ENCODE measurements at places on chromosomes 3 and 15.

GRCh38 chr3:126737527-126737926 is 33.5 kb downstream of the CHCHD6 start:
- DNase-seq, result no peak

- DNase-seq, result no peak
These were observed 1.0 kb downstream of the USF3 start for GRCh38 chr3:113695431-113695785.

- DNase-seq, result no peak
These were observed 96.1 kb upstream of the CHD2 start for GRCh38 chr15:92803852-92804609.

- no peak for DNase-seq
These were observed 17.1 kb downstream of the ARHGAP31 start for GRCh38 chr3:119311081-119311925.

GRCh38 chr3:62724503-62724902 is 150.7 kb downstream of the CADPS start:
- DNase-seq, result no peak
